ENCODE measurements at places on chromosomes 2 and 18.

GRCh38 chr2:158112992-158113391, 11.3 kb downstream of the UPP2 start:
- DNase-seq, result no peak

GRCh38 chr2:118019821-118020220, 6.0 kb upstream of the CCDC93 start:
- DNase-seq, result no peak

GRCh38 chr2:134408386-134408785, 154.5 kb downstream of the MGAT5 start:
- no peak for DNase-seq

GRCh38 chr2:158380746-158381145, 75.8 kb downstream of the CCDC148 start:
- DNase-seq, result no peak

DNA sequence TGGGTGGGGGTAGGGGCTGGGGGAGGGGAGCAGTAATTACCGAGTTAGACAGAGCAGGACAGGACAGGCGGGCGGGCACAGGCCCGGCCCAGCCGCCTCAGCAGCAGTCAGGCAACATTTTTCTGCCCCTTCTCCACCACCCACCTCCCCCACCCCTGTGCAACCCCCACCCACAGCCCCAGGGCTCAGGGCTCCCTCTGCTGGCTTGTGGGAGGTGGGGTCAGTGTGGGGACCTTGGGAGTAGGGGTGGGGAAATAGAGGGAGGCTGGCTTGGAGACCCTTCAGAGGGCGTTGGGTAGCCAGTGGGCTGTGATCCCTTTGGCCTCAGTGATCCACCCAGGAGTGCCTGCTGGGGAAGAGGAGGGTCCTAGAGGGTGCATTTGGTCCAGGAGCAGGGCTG, 6.4 kb downstream of the WNT6 start:
- DNase-seq, result no peak

- no peak for DNase-seq
These were observed 19.2 kb upstream of the AP1S3 start for GRCh38 chr2:223856584-223856983.

DNA sequence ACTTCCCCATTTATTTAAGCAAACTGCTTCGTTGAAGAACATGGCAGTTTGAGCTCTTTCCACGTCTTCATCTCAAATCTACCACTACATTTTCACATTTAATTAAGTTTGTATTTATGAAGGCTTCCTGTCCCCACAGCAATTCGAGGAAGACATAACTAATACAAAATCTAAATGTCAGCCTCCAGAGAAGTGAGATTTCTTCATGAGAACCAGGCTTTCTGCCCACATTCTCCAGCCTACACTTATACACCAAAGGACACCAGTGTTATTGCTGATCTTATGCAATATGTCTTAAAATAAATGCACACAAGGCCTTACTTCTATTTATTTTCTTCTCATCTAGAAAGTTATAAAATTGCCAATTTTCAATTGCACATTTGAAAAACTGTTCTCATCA, 1209.3 kb upstream of the FAM98A start:
- no peak for DNase-seq

DNA sequence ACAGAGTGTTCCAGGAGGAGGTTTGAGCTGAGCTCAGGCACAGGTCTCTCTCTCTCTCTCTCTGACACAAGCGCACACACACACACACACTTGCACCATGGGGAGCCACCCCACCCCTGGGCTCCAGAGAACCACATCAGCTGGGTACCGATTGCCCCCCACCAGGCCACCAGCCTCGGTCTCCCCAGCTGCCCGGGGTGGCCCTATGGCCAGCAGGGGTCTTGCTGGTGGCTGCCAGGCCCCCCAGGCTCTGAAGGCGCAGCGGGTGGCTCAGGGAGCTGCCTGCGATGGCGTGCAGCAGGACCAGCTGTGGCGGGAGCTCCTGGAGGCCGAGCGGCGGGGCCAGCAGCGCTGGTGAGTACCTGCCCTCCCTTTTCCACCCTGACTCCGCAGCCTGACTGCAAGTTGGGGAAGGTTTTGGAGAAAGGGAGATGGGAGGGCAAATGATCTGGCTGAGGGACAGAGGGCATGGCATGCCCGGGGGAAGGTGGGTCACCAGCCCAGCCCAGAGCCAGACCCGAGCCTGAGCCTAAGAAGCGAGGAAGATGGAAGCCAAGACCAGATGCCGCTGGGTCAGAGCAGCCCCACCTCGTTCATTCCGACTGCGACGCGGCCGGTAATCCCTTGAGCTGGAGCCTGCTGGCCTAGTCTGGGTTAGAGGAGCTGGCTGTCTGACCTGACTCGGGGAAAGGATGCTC, 21.9 kb upstream of the SLC66A3 start:
- DNase-seq, result no peak

GRCh38 chr2:149650006-149650405, 62.4 kb upstream of the MMADHC start:
- no peak for DNase-seq

- no peak for DNase-seq
These were observed 37.3 kb upstream of the LNPK start for GRCh38 chr2:176039375-176039774.

DNA sequence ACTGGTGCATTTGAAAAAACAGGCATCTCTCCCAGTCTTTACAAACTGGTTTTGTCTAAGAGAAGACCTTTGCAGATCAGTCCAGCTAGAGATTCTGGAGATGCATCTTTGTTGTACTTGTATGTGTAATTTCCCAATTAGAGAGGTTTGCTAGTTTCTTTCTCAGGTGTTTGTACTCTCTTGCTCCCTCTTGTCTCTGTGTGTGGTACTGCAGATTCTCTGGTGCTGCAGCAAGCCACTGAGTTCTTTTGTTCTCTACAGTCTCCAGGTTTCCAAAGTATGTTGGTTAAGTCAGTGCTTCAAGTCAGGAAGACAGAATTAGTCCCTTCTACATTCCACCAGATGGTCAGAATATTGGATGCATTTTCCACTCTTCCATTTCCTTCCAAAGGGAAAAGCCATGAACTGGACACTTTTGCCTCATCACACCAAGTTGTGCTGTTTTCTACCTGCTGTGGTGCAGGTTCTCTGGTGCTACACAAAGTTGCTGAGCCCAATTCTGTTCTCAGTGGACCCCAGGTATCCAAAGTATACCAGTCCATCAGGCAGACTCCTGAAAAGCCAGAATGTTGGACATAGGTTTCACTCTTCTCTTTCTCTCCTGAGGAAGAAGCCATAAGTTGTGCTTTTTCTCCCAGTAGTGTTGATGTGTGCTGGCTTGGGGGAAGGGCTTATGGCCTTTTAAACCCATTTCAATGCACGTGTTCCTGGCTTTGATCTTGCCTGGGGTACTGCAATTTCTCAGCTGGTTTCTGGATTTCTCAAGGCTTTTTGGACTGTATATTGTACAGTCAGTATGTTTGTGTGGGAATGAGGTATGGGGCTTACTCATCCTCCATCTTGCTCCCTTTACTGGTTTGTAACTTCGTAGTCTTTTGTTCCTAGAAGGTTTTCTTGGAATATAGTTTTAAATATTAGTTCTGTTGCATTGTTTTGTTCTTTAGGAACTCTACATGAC, 29.8 kb downstream of the EPC2 start:
- DNase-seq, result no peak

- no peak for DNase-seq
These were observed 28.9 kb upstream of the ITGA6 start for GRCh38 chr2:172398440-172398839.

Measured in SHP77 treated with DMSO at 0.1 percent for 48 hours (cell line).